HuH-7.5 (cell line): ENCODE measurements at places on chromosomes 3 and 15.

GRCh38 chr3:53555068-53555588 lies 60.7 kb downstream of the CACNA1D start:
- no peak for DNase-seq

GRCh38 chr3:152305075-152305474 lies 36.3 kb downstream of the MBNL1 start:
- DNase-seq: no peak

DNA sequence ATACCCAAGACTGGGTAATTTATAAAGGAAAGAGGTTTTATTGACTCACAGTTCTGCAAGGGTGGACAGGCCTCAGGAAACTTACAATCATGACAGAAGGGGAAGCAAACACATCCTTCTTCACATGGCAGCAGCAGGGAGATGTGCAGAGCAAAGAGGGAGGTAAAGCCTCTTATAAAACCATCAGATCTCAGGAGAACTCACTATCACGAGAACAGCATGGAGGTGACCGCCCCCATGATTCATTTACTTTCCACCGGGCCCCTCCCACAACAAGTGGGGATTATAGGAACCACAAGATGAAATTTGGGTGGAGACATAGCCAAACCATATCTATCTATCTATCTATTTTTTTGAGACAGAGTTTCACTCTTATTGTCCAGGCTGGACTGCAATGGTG lies 5.4 kb downstream of the GDPGP1 start:
- no peak for DNase-seq

DNA sequence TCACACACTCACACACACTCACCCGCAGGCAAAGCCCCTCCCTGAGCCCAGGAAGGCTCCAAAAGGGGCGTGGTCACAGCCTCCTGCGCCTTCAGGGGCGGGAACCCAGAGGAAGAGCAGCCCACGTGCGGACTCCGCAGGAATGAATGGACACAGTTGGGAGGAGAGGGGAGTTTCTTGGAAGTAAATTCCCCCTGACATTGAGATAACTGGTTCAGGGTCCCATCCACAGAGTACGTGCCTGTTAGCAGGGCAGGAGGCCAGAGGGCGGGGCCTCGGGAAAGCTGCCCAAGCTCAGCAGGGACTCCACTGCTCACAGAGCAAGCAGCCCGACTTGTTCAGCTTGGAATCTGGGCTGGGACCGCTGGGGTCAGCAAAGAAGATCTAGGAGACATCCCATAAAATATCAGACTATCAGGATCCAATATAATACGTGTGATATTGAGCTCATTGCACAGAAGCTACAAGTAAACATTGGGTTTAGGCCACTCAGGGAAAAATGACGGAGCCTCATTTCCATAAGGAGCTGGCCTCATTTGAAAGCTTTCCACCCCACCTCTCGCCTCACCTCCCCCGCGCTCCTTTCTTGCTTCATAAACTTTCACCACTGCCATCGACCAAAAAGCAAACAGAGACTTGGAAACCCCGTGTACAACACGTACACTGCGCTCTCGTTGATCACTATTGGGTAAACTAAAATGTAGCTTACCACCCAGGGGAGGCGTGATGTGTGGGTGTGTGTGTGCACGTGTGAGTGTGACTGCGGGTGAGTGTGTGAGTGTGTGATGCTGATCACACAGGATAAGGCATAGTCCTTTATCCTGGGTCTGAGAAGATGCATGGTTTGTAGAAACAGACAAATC lies 36.0 kb downstream of the TM2D3 start:
- DNase-seq: peak; percentile 75

DNA sequence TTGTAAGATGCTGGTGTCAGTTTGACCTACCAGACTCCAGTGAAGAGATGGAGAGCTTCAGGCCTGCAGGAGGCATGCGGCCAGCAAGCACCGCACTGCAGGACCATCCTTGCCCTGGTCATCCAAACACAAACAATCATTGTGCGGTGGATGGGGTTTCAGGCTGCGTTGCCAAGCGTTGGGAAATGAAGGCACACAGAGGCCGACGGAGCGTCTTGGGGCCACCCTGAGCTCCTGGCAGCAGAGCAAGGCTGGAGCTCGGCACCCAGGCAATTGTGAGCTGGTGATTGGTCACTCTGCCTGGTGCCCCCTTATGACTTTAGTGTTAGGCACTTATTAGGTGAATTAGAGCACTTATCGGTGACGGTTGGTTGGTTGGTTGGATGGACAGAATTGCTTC lies 222.6 kb upstream of the RGMA start:
- no peak for DNase-seq

DNA sequence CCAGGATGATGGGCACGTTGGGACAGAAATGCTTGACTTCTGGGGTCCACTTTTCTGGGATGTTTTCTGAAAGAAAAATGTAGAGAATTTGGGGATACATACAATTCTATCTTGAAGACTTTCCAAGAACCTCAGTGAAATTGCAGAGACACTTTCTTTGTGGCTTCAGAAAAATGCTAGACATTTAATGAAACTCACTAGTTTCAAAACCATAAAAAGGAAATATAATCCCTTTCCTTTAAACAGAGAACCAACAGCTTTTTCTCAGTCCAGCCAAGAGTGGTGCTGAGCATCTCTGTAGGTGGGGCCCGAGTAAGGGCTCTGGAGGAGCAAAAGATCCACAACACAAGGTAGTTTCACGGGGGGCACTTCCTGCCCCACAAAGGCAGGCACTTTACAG lies 4.4 kb upstream of the GPX1 start:
- no peak for DNase-seq

- no peak for DNase-seq
These were observed at the start of gene PROK2 for GRCh38 chr3:71784914-71785531. PROK2 (minus strand) TSS chr3:71785148; CDS start chr3:71785052, 96 bp downstream.

GRCh38 chr3:52522651-52523251 lies 10.9 kb downstream of the NT5DC2 start:
- DNase-seq: no peak

DNA sequence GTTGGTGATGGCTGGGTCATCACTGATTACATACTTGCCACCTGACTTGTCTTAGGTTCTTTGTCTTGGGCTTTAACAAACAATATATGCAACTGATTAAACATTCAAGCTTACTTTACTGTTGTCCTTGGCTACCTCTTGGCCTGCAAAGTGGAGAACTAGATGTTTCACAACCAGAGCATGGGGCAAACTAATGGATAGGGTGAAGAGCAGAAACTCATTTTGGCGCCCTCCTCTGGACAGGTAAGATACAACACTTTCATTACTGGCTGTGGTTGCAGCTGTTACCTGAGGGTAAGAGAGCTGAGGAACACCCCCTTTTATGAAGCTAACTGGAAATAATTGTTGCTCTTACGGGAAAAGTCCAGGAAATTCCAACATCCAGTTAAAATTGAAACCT lies 262.1 kb downstream of the NAALADL2 start:
- DNase-seq: no peak

- DNase-seq: no peak
These were observed 5.3 kb upstream of the CSNK1G1 start for GRCh38 chr15:64361259-64361658.

GRCh38 chr3:29805757-29806156 lies 524.9 kb downstream of the RBMS3 start:
- no peak for DNase-seq

DNA sequence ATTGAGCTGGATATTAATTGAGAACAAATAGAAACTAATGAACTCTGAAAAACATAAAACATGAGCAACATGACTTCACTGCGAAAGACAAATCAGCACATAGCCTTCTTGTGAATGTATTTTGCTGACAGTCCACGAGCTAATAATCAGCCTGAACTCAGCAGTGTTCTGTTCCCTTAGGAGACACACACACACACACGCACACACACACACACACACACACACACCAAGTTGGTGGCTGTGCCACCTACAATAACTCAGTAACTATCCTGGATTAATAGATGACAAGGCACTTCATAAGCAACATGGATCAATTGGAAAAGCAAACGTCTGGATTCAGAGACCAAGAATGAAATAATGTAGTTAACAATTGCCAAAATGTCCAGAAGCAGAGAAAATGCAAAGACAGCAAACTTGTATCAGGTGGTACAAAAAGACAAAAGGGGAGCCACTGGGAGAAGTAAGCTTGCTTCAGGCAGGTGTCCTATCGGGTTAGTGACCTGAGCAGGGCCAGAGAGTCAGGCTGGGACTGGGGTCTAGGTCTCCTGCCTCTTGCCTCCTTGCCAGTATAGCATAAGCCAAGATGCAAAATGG lies 20.5 kb upstream of the UBE2Q2 start:
- no peak for DNase-seq

DNA sequence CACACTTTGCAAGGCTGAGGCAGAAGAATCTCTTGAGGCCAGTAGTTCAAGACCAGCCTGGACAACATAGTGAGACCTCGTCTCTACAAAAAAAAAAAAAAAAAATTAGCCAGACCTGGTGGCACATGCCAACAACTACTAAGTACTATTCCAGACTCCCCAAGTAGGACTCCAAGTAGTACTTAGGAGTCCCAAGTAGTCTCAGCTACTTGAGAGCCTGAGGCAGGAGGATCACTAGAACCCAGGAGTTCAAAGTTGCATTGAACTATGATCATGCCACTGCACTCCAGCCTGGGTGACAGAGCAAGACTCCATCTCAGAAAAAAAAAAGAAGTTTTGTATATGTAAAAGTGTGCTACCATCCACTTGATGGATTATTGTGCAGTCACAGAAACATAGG lies 486.6 kb downstream of the SOX2 start:
- DNase-seq: no peak

DNA sequence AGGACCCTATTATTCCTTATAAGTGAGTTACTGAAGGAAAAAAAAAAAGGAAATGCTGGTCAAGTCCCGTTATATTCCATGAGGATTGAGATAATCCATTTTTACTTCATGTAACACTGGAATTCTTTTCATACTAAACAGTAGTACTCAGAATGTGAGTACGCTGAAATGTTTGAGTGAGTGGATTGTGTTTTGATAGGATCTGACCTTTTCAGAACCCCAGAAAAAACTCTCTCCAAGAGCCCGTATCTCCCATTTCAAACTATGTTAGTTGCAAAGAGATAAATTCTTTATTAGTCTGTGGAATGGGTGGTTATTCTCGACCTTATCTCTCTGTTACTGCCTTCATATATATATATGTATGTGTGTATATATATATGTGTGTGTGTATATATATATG lies 2.5 kb upstream of the LPP start:
- no peak for DNase-seq

DNA sequence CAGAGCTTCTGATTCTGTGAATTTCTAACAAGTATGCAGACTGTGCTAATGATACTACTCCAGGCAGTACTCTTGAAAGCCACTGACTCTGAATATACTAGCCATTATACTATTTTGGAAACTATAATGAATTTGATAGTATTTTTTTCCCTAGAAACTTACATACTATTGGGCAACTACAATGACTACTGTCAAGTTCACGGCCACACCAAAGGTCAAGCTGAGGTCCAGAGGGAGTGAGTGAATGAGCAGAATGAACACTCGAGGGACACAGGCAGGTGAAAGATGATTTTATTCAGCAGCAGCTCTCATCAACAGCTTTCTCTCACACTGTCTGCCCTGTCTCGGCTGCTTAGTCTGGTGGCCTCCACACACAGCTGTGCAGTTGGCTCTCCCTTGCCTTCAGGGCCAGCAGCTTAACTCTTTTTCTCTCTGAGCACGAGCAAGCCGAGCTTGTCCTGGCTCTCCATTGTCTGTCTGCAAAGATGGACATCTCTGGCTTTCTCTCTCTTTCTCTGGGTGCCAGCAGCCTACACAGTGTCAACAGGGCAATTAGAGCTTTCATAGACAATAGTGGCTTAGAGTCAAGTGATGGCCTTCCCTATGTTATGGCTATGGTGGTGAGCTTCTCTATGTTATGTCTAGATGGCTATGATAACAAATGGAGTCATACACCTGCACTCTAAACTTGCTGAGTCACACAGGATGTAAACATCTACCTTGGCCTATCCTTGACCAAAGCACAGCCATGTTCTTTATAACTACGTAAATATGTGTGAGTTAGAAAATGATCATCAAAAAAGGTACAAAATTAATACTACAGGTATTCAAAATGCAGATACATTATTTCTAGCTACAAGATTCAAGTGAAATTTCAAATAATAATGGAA lies 362.4 kb downstream of the CGGBP1 start:
- no peak for DNase-seq

- no peak for DNase-seq
These were observed 58.4 kb downstream of the CPNE4 start for GRCh38 chr3:131976448-131976847.

GRCh38 chr3:106302451-106303221 lies 433.8 kb upstream of the CBLB start:
- DNase-seq: no peak

GRCh38 chr3:48544141-48544540 lies 12.5 kb downstream of the PFKFB4 start:
- DNase-seq: no peak
